SK-N-SH (cell line): ENCODE measurements at places on chromosomes 13 and 19. TPM values are rescaled to one million over a fixed set of nuclear protein-coding genes. Genes with fewer than 3 reads are reported as not detected.

The SHISA7 gene
- polyA plus RNA-seq = 0.02 TPM in 1 of 2 replicates, not detected in the other

The RNF225 gene
- polyA plus RNA-seq = 0.13 TPM in 1 of 2 replicates, not detected in the other

The KCNN4 gene
- polyA plus RNA-seq = 21.0 and 22.2 TPM in 2 replicates

The NBEA gene
- 12.3 and 17.1 TPM in 2 replicates for polyA plus RNA-seq

The NCAN gene
- 0.03 and 0.10 TPM in 2 replicates for polyA plus RNA-seq

The KLK14 gene
- 0.19 and 0.26 TPM in 2 replicates for polyA plus RNA-seq

The PMIS2 gene
- polyA plus RNA-seq = not detected in 2 replicates

The NKG7 gene
- polyA plus RNA-seq = not detected in 2 replicates

The SERPINE3 gene
- polyA plus RNA-seq = not detected in 2 replicates

The GJB2 gene
- not detected in 2 replicates for polyA plus RNA-seq

The SEMA6B gene
- polyA plus RNA-seq = 2.0 and 3.7 TPM in 2 replicates

The MCF2L gene
- 0.56 and 1.1 TPM in 2 replicates for polyA plus RNA-seq

The RGL3 gene
- 13.3 and 13.5 TPM in 2 replicates for polyA plus RNA-seq
